ENCODE measurements at places on chromosomes 11 and 22.

DNA sequence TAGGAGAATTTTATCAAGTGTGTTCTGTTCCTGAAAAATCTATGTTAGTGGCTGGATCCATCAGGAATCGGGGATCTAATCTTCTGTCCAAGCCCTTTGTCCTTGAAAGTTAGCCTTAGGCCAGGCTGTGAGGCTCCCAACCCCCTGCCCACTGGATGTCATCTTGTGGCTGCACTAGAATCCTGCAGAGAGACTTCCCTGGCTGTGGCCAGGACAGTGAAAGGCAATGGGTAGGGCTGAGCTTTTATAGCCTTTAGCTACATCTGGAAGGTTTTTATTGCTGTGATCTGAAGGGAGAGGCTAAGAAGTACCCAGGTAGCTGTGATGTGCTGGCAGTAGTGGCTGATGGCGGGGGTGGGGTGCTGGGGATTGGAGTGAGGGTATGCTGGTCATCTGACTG, 2.1 kb downstream of the OAF start:
- no peak for DNase-seq

DNA sequence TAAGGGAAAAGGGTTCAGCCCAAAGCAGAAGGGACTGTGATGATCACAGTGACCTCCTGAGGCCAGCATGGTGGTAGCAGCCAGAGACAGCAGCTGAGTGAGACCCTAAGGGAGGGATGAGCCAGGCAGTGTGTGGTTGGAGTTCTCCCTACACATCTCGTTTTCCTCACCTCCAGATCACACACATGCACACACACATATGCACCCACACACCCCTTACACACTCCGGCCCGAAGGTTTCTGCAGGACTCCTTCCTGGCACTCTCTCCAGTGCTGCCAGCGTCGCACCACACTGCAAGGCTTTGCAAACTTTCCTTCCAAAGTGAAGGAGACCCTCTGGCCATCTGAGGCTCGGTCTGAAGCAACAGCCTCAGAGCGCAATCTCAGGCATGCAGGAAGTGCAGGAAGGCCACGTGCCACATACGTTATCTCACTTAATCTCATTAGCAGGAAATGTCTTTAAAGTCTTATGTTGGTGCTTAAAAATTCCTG, 26.9 kb upstream of the TP53I11 start:
- DNase-seq = no peak

- DNase-seq = no peak
These were observed 75.6 kb downstream of the CLPB start for GRCh38 chr11:72358466-72359405.

DNA sequence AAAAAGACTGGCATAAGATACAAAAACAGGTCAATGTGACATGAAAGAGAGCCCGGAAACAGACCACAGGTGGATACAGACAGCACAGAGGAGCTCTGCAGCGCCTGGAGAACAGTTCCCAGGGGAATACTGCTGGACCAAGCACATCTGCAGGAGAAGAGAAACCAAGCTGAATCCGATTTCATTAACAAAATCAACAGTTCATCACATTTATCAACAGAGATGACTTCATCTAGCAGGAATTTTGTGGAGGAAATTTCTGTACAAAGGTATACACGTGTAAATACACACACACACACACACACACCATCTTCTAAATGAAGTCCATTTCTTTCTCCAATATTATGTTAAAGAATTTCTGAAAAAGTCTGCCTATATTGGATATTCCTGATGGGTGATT, 17.1 kb downstream of the YPEL1 start:
- DNase-seq = no peak

DNA sequence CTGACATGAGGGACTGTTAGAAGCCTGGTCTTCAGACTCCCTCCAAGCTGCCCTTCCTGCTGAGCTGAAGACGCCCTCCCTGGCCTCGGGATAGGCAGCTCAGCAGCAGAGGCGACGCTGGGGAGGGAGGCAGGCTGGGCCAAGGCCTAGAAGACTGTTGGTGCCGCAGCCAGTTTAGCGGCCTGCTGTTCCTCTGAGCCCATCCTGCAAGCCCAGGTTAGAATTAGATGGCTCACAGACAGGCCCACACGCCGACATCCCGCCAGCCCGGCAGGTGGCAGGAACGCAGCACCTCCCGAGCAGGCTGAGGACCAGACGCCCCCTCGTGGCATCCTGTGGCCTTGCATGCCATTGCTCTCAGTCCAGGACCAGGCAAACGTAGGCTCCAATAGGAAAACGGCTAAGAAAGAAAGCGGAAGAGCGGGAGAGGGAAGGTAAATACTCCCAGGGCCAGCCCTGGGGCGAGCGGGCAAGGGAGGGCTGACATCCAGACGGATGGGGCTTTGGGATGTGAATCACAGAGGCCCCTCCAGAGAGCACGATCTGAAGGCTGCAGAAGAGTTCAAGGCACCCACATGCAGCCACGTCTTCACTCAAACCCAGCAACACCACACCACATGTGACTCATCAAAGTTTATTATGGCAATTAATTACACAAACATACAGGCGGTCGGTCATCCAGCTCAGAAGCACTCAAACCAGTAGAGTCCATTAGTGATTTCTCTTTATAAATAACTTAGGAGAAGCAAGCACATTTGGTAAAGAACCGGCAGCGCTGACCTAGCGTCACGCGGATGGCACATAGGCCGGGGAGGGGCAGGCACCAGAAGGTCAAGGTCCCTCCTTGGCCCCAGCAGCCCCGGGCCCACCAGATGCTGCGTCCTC, 27.6 kb downstream of the CD5 start:
- DNase-seq = peak; percentile 91

- no peak for DNase-seq
These were observed 19.6 kb downstream of the CHID1 start for GRCh38 chr11:890794-891540.

- DNase-seq = no peak
These were observed 218.3 kb downstream of the BRD1 start for GRCh38 chr22:49609207-49609876.

- no peak for DNase-seq
These were observed 93.6 kb downstream of the RPL27A start for GRCh38 chr11:8776209-8776608.

- no peak for DNase-seq
These were observed 15.6 kb downstream of the TBC1D10A start for GRCh38 chr22:30310881-30311771.

- peak; percentile 78 for DNase-seq
These were observed 77.0 kb downstream of the ZNF280B start for GRCh38 chr22:22431271-22432220.

DNA sequence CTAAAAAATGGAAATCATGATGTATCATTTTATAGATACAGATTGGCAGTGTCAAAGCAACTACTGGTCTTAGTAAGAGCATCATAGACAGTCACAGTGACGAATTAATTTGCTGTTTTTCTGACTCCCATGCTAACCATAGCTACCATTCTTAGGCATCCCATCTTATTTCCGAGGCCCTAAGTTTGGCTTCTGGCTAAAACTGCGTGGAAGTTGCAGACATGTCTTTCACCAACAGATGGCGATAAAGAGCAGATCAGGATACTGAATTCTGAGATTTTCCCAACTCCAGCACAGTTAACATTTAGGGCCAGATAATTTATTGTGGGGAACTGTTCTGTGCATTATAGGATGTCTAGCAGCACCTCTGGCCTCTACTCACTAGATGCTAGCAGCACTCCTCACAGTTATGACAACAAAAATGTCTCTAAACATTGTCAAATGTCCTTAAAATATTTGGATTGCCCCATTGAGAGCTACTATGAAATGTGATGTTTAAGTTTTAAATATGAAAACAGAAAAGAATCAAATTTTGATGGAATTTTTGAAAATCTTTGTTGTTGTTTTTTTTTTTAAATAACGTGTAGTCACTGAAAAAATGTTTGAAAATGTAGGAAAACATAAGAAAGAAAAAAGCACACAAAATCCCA, 16.3 kb downstream of the OR2AG2 start:
- DNase-seq = peak; percentile 75

DNA sequence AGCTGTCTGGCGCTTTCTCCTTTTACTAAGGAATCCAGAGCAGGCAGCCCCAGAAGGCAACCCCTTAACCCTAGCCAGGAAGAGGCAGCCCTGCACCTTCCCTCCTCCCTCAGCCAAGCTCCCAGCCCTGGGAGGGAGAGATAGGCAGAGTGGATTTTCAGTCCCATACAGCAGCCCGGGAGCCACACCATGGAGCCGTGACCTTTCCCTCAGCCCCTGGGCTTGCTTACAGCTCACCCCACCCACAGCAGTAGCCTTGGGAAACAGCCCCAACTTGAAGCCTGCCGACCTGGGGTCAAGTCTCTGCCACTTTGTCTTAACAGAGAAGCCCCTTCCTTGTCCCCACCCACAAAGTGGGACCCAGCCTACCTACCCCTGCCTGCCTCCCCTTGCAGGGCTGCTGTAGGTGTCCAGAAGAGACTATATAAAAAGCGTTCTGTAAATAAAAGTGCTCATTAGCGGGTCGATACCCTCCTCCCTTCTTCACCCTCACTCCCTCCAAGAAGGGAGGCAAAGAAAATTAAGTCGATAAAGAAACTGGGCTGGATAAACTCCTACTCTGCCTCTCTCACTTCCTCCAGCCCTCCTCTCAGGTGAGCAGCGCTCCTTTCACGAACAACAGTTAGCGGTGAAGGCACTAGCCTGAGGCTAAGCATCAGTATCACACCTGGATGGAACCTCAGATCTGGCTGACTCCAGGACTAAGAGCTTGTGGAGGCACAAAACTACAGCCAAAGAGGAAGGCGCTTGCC, 4.2 kb downstream of the TST start:
- peak; percentile 24 for DNase-seq

GRCh38 chr22:41857155-41857859, 24.4 kb downstream of the SREBF2 start:
- DNase-seq = peak; percentile 65

- DNase-seq = no peak
These were observed 28.7 kb downstream of the TSG101 start for GRCh38 chr11:18498039-18498438.

- DNase-seq = no peak
These were observed 11.5 kb upstream of the DKK3 start for GRCh38 chr11:12019866-12020416.

Measured in suppressor macrophage (primary cell).